Left lobe of liver (tissue), 2 donors: ENCODE measurements at places on chromosomes 1 and 21. TPM values are rescaled to one million over a fixed set of nuclear protein-coding genes. Genes with fewer than 3 reads are reported as not detected.

DNA sequence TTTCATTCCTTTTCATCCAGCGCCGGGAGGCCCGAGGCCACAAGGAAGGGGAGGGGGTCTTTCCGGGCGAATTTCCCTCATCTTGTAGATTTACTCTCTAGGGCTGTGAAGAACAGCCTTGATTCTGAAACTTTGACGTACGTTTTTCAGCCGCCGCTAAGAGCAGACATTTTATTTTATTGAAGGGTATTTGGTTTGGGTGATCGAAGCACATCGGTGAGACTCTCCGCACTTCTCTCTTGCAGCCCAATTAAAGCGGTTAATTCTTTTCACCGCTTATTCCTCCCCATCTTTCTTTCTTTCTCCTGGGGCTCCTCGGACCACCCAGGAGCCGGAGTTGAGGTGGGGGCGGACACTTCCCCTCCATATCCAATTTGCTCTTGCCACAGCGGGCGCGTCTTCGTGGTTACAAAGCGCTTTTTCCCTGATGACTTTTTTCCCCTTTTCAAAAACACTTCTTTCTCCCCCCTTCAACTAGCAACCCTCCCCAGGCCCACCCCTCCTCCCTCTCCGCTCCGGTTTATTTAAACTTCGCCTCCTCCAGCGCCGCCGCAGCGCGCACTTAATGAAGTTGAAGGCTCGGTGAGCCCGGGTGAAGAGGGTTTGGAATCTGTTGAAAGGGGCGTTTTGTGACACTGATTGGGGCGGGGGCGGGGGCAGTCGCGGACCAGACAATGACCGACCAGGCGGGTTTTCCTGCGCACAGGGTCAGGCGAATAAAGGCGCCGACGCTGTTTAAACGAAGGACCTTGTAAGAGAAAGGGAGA is 5.9 kb downstream of the FOXD2 start:
- DNase-seq: no peak

DNA sequence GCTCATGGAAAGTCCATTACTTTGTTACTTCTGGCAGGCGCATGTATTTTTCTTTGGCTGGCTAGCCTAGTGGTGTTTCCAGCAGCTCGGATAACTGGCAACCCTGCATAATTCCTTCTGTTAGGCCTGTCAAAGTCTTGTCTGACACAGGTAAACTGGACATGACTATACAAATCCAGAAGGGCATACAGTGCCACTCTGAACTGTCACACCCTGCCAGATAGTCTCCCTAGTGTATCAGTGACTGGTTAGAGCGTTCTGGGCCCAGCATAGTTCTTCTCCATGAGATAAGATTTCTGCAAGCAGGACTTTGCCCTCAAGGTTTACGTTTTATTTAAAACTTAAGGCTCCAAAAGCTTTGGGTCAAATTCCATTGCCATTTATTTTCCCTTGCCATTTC is 177.7 kb upstream of the GORAB start:
- no peak for DNase-seq

DNA sequence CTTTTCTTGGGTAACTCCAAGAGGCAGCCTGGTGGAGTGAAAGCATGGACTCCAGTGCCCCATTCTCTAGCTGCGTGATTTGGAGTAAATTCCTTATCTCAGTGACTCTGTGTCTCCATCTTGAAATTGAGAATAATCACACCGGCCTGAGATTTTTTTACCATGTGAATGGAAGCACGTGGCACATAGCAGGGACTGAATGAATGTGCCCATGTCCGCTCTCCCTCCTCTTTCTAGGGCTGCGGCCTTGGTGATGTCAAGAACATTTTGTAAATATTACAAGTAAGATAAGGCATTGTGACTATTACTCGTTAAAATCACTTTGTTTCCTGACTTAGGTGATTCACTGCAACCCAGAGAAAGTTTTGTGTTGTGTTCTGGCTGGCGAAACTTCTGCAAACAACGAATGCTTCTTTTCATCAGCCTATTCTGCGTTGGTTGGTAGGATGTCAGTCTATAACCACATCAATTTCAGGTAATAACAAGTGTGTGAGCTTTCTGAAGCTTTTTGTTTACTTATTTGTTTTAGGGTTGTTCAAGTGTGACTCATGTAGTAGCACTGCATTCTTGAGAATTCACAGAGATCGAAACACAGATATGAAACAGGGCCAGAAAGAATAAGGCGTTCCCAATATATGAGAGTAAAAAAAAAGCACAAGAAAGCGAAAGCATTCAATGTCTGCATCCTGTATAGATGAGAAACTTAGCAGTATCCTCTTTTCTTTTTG is 135.7 kb upstream of the SLC45A1 start:
- DNase-seq: no peak

DNA sequence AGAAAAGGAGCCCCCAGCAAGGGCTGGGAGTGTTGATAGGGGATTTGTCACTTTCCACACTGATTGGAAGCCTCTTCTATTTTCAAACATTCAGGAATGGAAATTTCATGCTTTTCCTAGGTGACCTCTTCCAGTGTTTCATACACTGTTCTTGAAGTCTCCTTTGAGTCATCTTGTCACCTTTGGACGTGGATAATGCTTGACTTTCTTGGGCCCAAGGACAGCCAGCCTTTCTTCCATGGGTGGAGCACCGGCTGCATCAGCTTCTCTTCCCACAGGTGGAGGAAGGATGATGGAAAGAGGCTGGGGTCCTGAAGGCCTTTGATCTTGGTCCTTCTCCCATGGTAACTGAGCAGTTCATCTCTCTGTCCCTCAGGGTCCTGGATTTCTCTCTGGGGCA is 11.9 kb upstream of the PIGR start:
- no peak for DNase-seq

- DNase-seq: no peak
Measured at GRCh38 chr1:100589667-100590066, 51.7 kb downstream of the GPR88 start.

DNA sequence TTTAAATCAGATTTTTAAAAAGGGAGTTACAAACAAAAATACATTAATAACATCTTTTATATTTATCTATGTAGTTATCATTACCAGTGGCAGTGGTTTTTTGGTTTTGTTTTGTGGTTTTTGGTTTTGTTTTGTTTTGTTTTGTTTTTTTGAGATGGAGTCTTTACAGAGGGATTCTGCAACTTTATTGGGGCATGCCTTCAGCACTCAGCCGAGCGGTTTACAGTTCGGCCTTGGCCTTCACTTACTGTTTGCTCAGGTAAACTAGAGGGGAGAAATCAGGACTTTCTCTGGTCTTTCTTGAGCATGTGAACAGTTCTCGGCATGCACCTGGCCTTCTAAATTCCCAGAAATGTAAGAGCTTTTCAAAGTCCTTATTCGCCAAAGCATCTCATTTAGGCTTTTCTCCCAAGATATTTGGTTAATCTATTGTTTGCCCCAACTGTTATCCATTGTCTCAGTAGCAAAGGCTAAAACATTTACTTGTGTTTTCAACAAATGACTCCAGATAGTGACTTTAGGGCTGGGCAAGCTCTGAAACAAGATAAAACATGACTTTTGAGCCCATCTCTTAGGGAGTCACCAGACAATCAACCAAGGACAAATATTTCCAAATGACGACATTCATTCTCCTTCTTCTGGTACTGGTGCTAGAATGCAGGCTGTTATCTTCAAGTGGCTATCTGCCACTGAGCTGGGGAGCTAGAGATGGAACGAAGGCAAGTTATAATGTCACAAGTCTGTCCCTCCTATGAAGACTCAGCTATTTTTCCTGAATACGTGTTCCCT is 48.4 kb upstream of the ADORA3 start:
- no peak for DNase-seq

DNA sequence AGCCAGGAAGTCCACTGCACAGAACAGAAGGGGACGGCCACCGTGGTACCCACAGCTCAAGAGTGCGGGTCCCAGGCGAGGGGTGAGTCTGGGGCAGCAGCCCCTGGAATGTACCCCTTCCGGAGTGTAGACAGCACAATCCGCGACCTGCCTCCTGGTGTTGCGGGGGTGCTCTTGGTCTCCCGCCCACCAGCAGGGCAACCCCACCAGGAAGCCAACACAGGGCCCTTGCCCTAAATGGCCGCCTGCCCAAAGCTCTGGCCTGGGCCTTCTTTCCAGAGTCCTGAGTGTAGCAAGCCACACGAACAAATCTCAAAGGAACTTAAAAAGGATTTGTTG is 1.1 kb upstream of the SLC19A1 start:
- DNase-seq: peak; percentile 46

DNAJC16 gene
- 10.0 TPM for total RNA-seq

RAD54L gene
- 0.33 TPM for total RNA-seq

DNA sequence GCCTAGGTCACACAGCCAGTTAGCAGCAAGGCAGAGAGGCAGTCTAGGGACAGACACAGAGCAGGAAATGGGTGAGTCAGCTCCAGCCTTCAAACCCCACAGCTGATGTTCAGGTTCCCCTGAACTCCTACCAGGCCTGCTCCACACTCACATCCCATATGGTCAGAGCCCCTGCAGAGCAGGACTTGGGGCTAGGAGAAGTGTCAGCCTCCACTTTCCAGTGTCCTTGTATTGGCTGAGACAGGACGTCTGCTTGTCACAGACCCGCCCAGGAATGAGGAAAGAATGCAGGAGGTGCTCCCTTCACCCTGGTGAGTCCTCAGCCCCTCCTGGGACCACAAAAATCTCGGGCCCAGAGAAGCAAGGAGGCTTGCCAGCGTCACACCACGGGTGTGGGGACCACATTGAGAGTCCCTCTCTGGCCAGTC is 92.5 kb downstream of the LACTBL1 start:
- no peak for DNase-seq

MNDA gene
- 0.53 TPM for total RNA-seq

GRCh38 chr1:94143173-94143808 is 22.3 kb upstream of the ABCA4 start:
- DNase-seq: no peak

LYPD8 gene
- not detected for total RNA-seq

DNA sequence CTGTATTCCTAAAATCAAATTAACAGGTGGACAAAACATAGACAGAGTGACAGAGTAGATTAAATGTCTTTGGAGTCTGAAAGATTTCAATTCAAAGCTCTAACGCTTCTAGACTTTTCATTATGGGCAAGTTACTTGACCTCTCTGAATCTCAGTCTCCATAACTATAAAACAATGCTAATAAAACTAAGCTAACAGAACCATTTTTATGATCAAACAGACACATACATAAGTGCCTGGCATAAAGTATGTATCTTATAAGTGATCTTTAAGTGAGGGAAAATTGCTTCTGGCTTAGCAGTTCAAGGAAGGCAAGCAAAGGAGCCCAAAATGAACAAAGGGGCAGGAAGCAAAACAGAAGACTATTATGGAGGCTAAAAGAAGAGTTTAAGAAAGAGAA is 216.8 kb upstream of the TNR start:
- no peak for DNase-seq

TBX15 gene
- 15.0 TPM for total RNA-seq

- DNase-seq: no peak
Measured at GRCh38 chr1:229007701-229008100, 263.2 kb upstream of the RAB4A start.

DNA sequence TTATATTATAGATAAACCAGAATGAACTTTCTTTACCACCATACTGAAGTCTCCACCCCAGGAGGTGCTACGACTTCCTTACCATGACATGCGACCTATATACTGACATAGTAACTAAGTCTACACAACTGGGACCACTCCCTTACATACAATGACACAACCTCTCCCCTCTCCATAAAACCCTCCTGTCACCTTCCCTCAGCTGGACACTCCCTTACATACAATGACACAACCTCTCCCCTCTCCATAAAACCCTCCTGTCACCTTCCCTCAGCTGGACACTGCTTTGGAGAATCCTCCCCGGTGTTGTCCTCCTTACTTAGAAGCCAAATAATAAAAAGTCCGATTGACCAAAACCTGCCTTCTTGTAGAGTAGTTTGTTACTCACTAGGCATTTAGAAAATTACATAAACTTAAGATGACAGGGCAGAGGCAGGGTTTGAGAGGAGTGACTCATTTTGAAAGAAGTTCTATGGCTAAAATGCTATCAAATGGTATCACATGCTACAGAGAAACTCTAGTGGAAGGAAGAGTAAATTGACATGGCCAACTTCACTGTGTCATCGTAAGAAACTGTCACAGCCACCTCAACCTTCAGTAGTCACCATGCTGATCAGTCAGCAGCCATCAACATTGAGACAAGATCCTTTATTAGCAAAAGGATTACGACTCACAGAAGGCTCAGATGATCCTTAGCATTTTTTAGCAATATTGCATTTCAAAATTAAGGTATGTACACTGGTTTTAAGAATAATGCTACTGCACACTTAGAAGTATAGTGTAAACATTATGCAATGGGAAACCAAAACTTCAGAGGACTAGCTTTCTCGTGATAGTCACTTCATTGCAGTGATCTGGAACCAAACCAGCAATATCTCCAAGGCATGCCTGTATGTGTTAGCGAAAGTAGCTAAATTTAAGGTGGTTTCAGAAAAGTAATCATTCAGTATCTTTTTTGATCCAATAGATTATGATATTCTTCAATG is 56.4 kb downstream of the AHCTF1 start:
- no peak for DNase-seq

DNA sequence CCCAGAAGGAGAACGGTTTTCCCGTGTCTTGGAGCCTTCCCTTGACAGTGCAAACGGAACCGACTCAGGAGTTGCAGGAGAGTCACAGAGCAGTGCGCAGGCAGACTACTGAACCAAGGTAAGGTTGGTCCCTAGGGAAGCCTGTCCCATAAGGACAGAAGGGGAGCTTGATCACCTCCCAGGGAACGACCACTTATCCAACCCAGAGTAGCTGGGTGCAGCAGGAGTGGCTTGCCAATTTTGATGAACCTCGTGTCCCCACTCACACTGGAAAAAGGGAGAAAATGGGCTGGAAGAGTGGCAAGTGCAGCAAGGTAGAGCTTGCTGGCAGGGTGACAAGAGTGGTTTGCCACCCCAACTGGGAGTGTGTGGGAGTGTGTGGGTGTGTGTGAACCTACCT is 95.1 kb downstream of the LIPI start:
- no peak for DNase-seq

DNA sequence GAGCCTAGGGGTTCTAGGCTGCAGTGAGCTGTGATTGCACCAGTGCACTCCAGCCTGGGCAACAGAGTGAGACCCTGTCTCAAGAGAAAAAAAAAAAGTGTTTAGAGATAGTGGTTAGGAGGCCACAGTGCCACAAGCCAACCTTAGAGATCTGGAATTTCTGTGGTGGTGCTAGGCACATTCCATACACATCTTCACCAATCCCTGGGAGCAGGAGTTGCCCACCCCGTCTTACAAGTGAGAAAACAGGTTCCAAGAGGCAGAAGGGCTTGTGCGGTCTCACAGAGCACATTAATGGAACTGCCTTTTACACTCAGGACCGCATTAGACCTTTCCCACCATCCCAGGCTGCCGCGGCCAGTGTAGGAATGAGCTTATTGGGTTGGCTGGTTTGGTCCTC is 93.2 kb downstream of the EPHB2 start:
- DNase-seq: no peak

- DNase-seq: no peak
Measured at GRCh38 chr1:160129966-160130365, 14.4 kb downstream of the ATP1A2 start.

S100A7A gene
- total RNA-seq: not detected

EMC1 gene
- 19.7 TPM for total RNA-seq
